ELR (cell line): ENCODE measurements at places on chromosomes 7 and 10.

DNA sequence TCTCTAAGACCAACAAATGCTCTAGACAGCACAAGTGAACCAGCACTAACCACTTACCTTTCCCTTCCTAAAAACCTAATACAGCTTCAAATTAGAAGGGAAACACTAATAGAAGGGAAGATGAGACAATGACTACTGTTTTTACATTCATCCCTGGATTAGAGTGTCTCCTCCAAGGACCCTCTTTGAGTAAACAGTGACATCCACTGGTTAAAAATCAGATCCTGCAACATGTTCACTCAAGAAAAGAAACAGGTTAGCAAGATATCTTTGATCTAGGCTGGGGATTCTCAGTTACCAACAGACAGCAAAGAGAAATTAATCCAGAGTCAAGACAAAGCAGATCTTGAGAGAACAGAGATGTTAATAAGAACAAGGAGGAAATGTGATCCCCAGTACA is 177.7 kb upstream of the GHITM start:
- DNase-seq: no peak

GRCh38 chr10:100522945-100523344 is 3.3 kb upstream of the SEC31B start:
- DNase-seq: peak; percentile 52

GRCh38 chr7:23691320-23691719 is 11.3 kb downstream of the FAM221A start:
- DNase-seq: no peak

- DNase-seq: no peak
Observed at GRCh38 chr7:84985073-84985784, 201.6 kb downstream of the SEMA3D start.

GRCh38 chr10:88833723-88834122 is 17.9 kb downstream of the ANKRD22 start:
- DNase-seq: no peak

- peak; percentile 99 for DNase-seq
Observed at GRCh38 chr10:119190353-119190752, 11.7 kb upstream of the PRDX3 start.

- no peak for DNase-seq
Observed at GRCh38 chr7:75055155-75055554, 18.4 kb downstream of the RCC1L start.

DNA sequence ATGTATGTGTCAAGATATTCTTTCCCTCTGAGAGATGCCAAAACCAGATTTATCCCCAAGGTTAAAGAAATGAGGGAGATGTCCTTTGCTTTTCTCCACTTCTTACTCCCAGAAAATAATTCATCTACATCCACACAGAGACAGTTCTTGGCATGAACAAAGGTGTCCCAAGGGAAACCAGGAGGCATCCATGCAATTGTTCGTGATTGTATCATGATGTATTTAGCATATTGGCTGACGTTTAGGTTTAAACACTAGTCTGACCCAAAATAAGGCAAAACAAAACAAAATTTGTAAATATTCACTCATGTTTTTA is 223.9 kb downstream of the C7orf25 start:
- no peak for DNase-seq

- DNase-seq: no peak
Observed at GRCh38 chr7:15600298-15600697, 38.5 kb upstream of the AGMO start.

DNA sequence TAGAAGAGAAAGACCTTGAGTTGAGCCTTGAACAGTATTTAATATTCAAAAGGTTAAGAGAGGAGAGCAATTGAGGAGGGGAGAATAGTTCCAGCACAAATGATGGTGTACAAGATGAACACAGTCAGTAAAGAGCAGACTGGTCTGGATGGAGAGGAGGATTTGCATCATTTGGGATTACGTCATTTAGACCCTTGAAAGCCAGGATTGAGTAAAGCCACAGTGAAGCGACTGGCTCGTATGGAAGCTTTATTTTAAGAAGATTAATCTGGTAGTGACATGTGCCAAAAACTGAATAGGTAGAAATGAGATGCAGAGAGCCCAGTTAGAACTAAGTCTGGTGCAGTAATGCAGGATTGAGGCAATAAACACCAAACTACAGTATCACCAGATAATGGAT is 52.6 kb downstream of the TRUB1 start:
- DNase-seq: no peak

DNA sequence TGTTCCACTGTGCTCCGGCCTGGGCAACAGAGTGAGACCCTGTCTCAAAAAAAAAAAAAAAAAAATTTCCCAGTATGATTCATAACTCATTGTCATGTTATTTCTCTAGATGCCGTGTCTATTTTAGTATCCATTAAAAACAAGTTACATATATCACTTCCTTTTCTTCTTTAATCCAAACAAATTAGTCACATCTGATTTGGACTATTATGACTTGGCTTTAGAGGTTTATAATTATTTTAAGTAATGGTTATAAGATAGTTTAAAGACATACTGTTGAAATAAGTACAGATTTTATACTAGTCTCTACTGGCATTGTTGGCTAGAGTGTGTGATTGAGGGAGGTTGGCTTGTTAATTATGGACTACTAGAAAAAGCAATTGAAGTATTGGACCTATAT is 53.3 kb downstream of the ZMYND11 start:
- DNase-seq: peak; percentile 73

- DNase-seq: no peak
Observed at GRCh38 chr7:48755061-48755555, 169.2 kb upstream of the CDC14C start.

DNA sequence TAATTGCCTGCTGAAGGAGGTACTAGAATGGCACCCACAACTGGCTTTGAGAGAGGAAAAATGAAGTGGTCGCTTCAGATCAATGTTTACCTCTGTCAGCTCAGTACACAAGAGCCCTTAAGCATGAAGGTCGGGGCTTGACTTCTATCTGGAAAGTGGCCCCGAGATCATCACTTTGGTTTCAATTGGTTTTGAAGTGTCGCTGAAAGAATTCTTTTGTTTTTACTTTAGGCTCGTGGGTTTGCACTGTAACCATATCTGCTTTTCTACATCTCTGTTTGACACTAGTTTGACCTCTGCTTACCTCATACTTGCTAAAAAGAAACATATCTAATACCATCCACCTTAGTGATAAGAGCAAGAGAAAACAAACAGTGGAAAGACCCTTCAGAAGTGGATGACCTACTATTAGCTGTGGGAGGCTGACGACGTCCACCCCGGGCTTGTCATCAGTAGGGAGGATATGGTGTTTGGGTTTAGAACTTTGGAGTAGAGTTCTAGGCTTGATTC is 361.8 kb downstream of the GATA3 start:
- DNase-seq: no peak

DNA sequence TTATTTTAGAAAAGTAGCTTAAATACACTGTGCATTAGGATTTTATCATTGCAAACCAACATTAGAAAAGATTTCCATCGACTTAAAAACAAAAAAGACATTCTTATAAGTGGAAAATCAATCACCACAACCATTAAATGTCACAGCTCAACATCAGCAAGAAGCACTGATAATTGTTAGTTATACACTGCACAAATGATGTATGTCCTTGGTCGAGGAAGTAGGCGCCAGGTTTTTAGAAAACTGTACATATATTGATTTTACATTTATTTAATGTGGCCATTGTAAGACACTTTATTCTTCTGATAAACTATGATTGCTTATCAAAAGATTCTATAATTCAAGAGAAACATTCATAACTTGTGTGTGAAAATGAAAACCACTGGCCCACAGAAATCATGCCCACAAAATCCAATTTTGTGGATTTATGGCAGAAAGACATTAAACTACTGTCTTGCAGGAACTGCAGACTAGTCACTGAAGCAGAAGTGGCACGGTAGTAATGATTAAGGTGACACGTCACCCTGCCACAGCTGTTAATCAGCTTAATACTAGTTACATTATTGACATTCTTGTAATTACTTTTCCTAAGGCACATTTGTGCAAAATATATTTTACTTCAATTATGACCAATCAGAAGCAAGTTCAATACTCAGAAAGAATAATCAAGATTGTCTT is 79.4 kb downstream of the VPS41 start:
- DNase-seq: no peak

GRCh38 chr10:6755781-6756460 is 175.8 kb upstream of the PRKCQ start:
- peak; percentile 79 for DNase-seq

GRCh38 chr10:113454341-113455061 is 98.4 kb upstream of the HABP2 start:
- peak; percentile 32 for DNase-seq

- no peak for DNase-seq
Observed at GRCh38 chr10:72638586-72639440, 12.9 kb upstream of the MICU1 start.

GRCh38 chr7:155856656-155857055 is 44.4 kb upstream of the SHH start:
- no peak for DNase-seq

- DNase-seq: no peak
Observed at GRCh38 chr10:18113881-18114280, 26.3 kb upstream of the CACNB2 start.

DNA sequence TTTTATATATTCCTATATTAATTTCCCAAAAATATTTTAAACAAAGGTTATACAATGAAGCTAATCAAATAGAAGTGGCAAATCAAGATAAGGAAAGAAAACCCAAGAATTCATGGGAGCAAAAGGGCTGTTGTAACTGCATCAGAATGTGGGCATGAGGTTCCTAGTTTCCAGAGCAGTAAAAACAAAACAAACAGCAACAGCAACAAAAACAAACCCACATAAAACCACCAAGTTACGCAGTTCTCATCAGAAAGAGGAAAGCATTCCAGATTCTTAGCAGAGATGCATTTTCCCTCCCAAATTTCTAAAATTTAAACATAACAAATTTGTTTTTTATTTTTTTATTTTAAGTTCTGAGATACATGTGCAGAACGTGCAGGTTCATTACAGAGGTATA is 34.8 kb upstream of the MSMB start:
- DNase-seq: no peak

GRCh38 chr10:47445720-47446119 is 38.2 kb downstream of the ANXA8 start:
- DNase-seq: no peak
